Activated CD8-positive, alpha-beta T cell treated with anti-CD3 and anti-CD28 coated beads for 36 hours (primary cell): ENCODE measurements at places on chromosomes 12 and 14.
A peak's percentile ranks its signal among the peaks of the same experiment; 100 is the strongest.

- no peak for DNase-seq
Observed at GRCh38 chr14:76550534-76550933, 174.6 kb downstream of the ESRRB start.

- no peak for DNase-seq
Observed at GRCh38 chr12:65500091-65500900, 221.8 kb downstream of the MSRB3 start.

DNA sequence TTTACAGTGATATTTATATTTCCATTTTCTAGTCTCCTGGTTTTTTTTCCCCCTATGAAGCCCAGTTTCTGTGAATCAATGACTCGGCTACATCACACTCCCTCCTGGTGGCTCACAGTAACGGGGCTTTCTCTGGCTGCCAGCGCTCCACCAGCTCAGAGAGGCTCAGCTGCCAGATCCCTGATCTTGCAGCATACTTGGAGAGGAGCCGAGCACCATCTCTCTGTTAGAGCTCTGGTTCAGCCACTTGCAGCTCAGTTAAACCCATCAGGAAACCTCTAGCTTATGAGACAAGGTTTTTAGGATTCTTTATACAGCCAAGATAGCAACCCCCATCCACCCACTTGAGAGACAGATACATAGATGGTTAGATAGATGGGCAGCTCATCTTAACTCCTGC, 74.6 kb downstream of the CIT start:
- DNase-seq, result no peak

GRCh38 chr12:47868041-47868440, 36.8 kb downstream of the VDR start:
- DNase-seq, result no peak

GRCh38 chr14:75860561-75861160, 121.1 kb downstream of the TGFB3 start:
- DNase-seq, result no peak

DNA sequence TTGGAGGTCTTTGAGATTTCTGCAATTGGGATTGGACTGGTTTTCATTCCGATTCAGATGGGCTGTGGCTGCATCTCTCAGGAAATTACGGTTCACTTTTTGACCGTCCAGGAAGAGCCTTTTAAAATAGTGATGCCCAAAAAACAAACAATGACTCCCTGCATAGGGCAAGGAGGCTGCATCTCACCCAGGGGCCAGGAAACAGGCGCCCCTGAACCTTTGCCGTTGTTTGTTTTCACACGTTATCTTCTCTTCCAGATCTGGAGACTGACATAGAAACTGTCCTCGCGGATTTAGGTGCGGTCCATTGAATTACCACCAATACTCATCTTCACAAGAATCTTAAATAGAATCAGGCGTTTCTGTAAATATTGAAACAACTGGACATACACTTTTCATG, 66.0 kb downstream of the FLRT2 start:
- DNase-seq, result no peak

- DNase-seq, result no peak
Observed at GRCh38 chr12:96227365-96228106, 33.4 kb downstream of the ELK3 start.

DNA sequence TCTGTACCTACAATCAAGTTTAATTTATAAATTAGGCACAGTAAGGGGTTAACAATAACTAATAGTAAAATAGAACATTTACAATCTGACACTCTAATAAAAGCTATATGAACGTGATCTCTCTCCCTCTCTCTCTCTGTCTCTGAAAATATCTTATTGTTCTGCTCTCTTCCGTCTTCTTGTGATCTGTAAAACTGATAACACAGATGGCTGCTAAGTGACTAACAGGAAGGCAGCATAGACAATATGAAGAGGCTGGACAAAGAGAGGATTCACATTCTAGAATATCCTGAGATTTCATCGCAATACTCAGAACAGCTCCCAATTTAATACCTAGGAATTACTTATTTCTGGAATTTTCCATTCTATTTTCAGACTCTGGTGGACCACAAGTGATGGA, 827.2 kb downstream of the FLRT2 start:
- DNase-seq, result no peak

DNA sequence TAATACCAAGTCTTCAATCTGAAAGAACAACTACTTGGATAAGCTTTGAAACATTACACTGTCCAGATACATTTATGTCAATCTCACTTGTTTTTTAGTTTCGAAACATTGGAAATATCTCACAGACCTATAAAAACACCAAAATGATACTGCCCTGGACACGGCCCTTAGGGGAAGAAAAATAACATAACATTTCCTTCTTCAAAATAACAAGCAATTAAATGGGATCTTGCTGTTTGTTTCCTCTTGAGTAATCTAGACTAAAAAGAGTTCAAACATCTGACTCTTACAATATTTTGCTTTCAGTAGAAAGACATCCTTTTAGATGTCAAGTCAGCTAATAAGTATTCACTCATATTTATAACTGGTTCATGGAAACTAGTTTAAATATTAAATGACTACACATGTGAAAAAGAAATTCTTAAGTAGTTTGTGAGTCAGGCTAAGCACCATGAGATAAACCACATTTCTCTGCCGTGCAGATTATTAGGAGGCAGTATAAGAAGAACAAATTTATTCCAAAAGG, 87.5 kb downstream of the EPS8 start:
- DNase-seq, result no peak

- peak; percentile 85 for DNase-seq
Observed at GRCh38 chr14:104932676-104933631, 8.3 kb downstream of the PLD4 start.

DNA sequence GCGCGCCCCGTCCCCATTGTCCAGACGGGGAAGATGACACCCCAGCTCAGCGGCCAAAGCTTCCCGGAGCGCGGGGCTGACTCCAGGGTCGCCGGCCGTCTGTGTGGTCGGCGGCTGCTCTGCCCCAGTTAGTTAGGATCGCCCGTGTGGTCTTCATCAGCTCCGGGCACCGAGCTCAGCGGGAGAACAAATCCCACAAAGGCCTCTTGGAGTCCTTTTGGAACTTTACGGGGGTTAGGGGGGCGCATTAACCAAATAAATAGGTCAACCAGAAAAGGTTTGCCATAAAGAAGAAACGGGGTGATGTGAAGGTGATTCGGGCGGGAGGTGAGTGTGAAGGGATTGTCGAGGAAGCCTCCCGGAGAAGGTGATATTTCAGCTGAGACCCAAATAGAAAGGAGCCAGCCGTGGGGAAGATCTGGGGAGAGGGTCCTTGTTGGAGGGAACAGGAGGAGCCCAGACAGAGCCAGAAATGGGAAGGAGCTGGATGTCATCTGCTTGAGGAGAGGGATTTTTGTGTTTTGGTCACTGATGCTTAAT, 697 bp downstream of the ATP6V0A2 start:
- DNase-seq, result no peak

GRCh38 chr12:79143803-79144202, 279.2 kb downstream of the SYT1 start:
- DNase-seq, result no peak

GRCh38 chr12:49832836-49833421, 4.7 kb upstream of the NCKAP5L start:
- no peak for DNase-seq

DNA sequence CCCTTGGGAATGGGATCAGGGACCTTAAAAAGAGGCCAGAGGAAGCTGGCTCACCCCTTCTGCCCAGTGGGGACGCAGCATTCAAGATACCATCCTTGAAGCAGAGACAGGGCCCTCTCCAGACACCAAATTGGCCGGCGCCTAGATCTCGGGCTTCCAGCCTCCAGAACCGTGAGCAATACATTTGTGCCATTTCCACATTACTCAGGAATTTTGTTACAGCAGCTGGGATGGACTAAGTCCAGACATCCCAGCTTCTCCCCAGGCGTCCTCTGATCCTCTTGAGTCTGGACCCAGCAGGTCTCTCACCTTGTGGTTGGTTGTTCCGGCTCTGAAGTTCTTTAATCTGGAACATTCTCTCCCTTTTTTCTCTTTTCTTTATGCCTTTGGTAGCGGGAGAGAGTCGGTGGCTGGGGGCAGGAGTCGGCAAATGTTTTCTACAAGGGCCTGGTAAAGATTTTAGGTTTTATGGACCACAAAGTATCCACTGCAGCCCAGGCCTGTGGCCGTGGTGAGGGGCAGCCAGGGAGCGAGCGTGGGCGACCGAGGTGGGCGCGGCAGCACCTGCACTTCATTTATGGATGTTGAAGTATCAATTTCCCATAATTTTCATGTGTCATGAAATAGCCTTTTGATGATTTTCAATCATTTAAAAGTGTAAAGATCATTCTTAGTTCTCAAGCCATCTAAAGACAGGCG, 4.8 kb downstream of the CEP170B start:
- no peak for DNase-seq

GRCh38 chr12:52862023-52862422, 13.2 kb upstream of the KRT78 start:
- no peak for DNase-seq

- no peak for DNase-seq
Observed at GRCh38 chr14:61128382-61129167, 147.5 kb downstream of the SLC38A6 start.

DNA sequence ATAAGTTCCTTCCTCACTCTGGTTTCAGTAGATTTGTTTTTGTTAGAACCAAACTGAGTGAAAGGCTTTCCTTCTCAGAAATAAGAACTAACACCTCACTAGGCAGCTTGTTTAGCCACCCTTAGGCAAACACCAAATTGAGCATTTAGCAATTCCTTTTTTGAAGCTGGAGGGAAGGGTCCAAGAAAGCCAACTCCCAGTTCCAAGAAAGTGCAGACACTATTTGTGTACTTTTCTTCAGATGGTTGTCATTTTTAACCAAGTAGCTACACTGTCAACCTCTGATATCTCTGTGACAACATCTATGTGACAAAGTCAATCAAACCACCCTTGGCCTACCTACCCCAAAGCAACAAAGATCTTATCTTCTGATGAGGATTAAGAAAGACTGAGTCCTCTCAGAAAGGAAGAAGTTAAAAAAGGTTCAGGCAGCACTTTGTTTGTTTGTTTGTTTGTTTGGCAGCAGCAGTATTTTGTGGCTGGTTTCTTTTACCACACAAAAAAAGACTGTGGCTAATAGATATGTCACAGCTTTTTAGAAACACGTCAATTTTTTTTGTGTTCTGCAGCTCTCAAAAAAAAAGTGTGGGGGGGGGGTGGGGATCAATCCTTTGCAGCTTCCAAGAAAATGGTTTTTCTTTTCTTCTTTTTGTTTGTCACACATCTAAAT, 203.8 kb downstream of the CRADD start:
- DNase-seq, result no peak

- peak; percentile 32 for DNase-seq
Observed at GRCh38 chr12:31931796-31932715, 27.2 kb upstream of the RESF1 start.

GRCh38 chr12:77042833-77043232, 22.5 kb downstream of the E2F7 start:
- no peak for DNase-seq

DNA sequence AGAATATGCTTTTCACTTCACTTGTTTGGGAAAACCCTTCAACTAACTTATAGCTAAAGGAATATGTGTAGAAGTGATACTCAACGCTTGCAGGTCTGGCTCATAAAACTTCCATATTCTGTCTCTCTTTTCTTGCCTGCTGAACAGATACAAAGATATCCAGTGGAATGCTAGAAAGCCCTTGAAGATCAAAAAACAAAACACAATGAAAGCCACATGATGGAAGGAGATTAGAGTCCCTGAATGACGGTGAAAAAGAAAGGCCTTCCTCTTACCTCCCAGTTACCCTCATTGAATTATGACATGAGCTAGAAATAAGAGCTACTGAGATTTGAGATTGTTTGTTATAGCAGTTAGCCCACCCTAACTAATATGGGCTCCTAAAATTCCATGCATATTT, 28.2 kb upstream of the NELL2 start:
- no peak for DNase-seq

- DNase-seq, result no peak
Observed at GRCh38 chr14:100608064-100608463, 20.8 kb upstream of the BEGAIN start.

DNA sequence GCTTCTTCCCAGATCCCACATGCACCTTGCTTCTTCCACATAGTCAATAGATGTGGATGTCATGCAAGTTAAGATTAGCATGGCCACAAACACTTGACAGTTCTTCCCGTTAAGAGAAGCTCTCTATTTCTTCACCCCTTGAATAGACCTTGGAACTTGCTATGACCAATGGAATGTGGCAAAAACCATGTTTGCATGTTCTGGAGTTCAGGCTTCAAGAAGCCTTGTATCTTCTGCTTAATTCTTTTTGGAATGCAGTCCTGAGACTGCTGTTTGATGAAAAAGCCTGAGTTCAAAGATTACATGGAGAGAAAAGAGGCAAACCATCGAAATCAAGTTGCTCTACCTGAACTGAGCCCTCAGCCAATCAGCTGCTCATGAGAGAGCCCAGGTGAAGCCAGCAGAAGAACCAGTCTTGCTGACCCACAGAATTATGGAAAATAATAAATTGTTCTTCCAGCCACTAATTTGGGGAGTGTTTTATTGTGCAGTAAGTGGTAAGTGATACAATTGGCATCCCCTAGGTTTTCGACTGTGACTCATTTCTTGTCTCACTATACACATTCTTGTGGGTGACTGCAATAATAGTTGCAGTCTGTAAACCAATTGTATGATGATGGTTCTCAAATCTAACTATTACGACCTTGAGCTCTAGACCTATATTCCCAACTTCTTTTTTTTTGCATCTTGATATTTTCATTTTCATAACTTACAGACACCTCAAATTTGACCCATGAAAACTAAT, 12.6 kb downstream of the RASSF9 start:
- DNase-seq, result no peak

DNA sequence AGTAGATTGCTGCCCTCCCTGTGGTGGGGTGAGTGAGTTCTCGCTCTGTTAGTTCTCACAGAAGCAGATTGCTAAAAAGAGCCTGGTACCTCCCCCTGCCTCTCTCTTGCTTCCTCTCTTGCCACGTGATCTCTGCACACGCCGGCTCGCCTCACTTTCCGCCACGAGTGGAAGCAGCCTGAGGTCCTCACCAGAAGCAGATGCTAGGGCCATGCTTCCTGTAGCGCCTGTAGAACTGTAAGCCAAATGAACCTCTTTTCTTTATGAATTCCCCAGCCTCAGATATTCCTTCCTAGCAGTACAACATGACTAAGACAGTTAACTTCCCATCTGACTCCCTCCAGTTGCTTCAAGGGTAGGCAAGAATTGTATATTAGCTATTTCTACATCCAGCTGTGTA, 76.2 kb downstream of the ETV6 start:
- no peak for DNase-seq

- no peak for DNase-seq
Observed at GRCh38 chr12:122949405-122949804, 16.9 kb downstream of the ABCB9 start.

DNA sequence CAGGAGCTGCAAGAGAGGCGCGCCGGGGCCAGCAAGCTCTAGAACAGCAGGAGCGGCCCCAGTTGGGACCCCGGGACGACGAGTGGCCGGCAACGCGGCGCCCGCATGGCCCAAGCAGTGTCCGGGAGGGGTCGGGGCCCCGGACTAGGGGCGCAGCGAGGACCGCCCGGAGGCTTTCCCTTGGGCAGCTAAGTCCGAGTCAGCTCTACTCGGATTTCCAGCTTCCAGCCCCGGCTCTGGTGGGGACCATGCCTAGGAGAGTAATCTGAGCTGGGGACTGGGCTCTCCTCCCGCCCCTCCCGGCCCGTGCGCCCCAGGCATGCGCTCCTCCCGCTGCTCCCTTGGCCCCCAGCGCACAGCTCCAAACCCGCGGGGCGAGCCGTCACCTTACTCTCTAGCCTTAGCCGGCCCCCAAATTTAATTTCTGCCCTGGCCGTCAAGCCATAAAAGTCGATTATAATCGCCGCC, 41.6 kb upstream of the CAPRIN2 start:
- no peak for DNase-seq
